ENCODE measurements at places on chromosomes 2 and 18. TPM values are rescaled to one million over a fixed set of nuclear protein-coding genes. Genes with fewer than 3 reads are reported as not detected.

- no peak for DNase-seq
Measured at GRCh38 chr2:46836295-46837111, 79.1 kb downstream of the MCFD2 start.

DNA sequence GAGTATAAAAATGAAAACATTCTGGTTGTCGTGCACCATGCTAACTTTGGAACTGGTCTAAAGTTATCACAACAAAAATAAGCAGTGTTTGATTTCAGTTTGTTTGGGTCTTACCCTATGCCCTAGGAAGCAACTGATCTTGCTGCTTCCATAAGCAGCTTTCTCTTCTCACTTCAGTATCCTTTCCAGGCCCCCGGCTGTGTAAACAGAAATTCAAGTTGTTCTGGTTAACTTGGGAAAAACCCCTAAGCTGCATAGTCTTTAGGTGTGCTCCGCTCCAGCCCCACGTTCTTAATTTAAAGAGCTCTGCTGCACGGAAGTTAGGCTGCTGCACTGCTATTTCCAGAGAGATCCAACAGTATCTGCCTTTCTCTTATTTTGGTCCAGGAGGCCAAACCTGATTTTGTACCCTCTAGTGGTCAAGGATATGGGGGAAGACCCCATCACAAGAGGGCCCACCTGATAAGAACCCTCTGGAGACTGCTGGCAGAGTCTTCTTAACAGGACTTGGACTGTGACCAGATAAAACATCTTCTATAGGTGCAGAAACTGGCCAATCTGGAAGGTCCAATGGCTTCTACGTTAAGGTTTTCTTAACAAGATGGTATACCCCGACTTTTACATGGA is 69.1 kb downstream of the FEZ2 start:
- no peak for DNase-seq

Gene ALK
- total RNA-seq, result not detected

Gene RND3
- total RNA-seq, result 217 TPM

Gene ZC3H8
- total RNA-seq, result 11.5 TPM

GRCh38 chr2:162934191-162934590 is 95.6 kb upstream of the KCNH7 start:
- DNase-seq, result no peak

- DNase-seq, result no peak
Measured at GRCh38 chr18:79384151-79384807, 11.5 kb upstream of the NFATC1 start.

Gene PLEKHA3
- 4.7 TPM for total RNA-seq

GRCh38 chr18:42274488-42275137 is 319.6 kb downstream of the PIK3C3 start:
- DNase-seq, result peak; percentile 17

GRCh38 chr2:187084524-187084923 is 235.6 kb upstream of the ZSWIM2 start:
- no peak for DNase-seq

- DNase-seq, result no peak
Measured at GRCh38 chr2:24948506-24948905, 23.2 kb downstream of the DNAJC27 start.

Gene CRYGD
- not detected for total RNA-seq

DNA sequence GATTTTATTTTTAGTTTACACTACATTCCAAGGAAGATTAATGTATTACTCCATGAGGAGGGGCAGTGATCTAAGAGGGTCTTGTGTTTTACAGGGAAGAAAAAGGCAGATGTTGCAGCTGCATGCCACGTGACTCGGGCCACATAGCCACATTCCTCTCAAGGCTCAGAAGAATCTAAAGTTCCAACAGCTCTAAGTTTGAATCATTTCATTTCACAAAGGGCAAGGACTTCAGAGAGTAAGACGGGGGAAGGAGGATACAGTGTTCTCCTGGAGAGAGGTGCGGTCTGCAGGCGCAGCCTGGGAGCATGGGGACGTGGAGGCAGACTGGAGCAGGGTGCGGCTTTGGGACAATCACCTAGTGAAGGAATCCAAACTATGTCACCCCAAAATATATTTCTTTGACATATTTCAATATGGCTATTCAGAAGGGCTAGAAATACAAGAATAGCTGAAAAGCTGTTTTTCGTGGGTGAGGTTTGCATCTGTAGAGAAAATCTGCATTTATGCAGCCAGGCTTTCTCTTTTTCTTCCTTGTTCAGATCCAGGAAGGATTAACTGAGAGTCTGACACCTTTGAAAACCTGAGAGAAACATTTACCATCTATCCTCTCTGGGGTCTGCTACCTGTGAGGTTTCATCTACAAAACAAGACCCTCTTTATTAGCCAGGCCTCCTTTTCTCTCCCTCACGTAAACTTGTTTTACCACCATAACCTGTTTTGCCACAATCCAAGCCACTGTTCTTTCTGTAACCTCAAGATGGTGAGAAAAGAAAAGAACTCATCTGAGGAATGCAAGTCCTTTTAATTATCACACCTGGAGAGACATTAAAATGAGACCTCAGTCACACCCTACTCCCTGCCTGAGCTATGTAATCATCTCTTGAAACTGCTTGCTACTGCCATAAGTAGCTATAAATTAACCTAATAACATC is 165.1 kb upstream of the NDUFV2 start:
- peak; percentile 65 for DNase-seq

GRCh38 chr2:112812318-112813267 is 24.0 kb downstream of the IL1B start:
- peak; percentile 63 for DNase-seq

DNA sequence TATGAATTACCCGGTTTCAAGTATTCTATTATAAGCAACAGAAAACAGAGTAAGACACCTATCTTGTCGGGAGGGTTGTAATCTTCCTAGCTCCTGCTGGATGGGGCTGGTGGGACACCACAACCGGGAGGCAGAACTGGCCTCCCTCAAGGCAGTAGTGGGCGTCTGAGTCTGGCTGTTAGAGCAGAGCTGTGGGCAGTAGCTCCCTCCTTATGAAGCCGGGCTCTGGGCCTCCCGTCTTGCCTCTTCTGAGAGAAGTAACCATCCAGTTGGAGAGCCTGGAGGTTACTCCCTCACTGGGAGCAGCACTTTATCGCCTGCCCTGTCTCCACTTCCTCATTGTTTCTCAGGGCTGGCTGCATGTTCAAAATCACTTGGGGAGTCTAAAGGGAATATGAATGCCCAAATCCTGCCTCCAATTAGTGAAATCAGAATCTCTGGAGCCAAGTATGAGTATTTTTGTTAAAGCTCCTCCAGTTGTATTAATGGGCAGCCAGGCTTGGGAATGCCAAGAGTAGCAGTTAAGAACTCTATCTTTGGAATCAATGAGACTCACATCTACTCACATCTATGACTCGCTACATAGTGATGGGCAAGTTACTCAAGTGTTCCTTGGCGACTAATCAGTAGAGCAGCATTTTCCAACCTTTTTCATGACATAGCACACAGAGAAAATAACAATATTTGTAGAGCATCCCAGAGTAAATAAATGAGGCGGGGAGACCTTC is 27.3 kb upstream of the NRP2 start:
- peak; percentile 86 for DNase-seq

GRCh38 chr2:16312771-16313170 is 352.9 kb downstream of the CYRIA start:
- DNase-seq, result no peak

DNA sequence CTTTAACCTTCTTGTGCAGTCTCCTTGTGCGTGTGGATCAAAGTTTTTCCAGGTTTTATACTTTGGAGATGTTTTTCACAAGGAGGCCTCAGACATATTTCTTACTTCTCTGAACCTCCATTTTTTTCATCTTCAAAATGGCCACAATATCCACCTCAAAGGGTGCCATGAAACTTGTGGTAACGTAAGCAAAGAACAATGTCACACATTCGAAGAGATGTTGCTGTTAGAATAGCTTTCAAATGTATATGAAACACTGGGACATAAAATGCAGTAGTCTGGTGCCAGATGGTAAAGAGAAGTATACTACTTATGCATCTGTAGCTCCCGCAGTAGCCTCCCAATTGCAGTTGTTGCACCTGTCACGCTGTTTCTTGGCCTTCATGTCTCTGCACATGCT is 2.6 kb upstream of the KRCC1 start:
- no peak for DNase-seq

Gene SCYGR4
- not detected for total RNA-seq

Gene EPAS1
- total RNA-seq, result 99.8 TPM

DNA sequence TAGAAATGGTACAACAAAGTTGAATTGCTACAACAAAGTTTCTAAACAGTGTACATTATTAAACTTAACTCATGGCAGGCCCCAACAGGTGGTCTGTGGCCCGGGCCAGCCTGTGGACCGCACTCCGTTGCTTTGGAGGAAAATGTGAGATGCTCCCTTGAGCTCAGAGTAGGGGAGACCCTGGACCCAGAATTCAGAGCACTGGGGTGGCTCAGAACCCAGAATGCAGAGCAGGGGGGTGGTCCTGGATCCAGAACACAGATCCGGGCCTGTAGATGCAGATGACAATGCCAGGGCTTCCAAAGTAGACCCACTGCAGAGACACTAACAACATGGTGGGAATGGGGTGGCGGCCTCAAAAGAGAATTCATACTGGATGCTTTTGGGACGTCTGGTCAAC is 311.0 kb downstream of the NDUFA10 start:
- DNase-seq, result no peak

DNA sequence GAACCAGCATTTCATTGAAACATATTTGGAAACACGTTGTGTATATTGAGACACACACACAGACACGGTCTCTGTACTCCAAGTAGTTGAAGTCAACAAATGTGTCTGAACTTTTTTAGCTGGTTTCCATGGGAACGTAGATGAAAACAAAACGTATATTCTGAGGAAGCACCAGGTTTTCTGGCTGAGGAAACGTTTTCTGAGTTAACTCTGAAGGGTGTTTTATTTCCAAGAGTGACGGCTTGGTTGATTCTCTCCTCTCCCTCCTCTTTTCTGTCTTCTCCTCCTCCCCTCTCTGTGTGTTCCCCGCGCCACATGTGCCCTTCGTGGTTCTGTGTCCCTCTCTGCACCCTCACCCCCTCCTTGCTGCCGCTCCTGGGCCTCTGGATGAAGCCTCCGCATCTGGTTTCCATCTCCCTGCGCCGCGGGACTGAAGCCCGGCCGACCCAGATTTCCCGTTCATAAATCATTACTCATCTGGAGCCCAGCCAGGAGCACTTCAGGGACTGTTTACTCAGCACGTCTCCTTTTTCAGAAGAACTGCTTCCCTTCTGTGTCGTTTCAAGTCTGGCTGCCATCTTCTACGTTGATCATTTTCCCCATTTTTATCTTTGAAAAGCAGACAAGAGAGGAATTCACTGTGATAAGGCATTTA is 122.7 kb downstream of the COL6A3 start:
- peak; percentile 94 for DNase-seq

Gene CCDC102B
- 1.6 TPM for total RNA-seq

- no peak for DNase-seq
Measured at GRCh38 chr2:177058747-177059146, 153.8 kb upstream of the HNRNPA3 start.

Gene CABYR
- total RNA-seq, result 0.90 TPM

DNA sequence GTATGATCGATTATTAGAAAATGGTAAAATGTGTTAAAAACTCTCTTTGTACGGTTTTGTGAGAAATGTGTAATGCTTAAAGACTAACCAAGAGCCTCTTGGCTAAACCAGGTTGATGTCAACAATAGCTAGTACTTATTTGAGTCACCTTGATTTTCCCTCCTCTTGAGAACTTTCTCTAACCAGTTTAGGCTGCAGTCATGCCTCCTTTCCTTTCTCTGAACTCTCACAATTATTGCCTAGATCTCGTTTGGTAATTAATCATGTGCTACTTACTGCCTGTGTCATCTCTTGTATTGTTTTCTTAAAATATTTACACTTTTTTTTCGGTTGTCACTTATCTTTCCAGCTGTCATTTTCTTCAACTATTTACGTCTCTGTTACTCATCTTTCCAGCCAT is 1.1 kb upstream of the EPC2 start:
- DNase-seq, result no peak

GRCh38 chr2:178628605-178629004 is 148.3 kb downstream of the PLEKHA3 start:
- DNase-seq, result no peak

DNA sequence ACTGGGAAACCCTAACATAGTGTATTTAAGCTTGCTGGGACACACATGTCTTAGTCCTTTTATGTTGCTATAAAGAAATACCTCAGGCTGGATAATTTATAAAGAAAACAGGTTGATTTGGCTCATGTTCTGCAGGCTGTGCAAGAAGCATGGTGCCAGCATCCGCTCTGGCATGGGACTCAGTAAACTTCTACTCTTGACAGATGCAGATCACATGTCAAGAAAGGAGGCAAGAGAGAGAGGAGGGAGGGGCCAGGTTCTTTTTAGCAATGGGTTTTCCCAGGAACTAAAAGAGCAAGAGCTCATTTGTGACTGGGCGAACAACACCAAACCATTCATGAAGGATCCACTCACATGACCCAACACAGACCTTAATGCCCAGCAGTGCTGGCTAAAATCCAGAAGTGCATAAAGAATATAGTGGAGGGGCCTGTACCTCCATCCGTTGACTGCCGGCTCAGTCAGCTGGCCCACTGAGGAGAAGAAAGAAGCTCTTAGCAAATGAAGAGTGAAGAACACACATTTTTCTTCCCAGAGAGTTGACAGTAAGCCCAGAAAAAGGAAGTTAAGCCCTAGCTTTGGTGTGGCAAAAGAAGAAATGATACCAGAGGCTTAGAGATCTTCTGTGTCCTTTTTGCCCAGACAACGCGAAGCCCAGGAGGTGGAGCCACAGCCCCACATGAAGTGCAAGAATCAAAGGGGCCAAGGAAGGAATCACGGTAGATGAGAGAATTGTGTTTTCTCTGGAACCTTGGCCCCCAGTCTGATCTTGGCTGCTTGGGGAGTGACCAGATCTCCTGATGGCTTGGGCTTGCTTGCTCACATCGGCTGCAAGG is 183.5 kb upstream of the FAM98A start:
- DNase-seq, result no peak

DNA sequence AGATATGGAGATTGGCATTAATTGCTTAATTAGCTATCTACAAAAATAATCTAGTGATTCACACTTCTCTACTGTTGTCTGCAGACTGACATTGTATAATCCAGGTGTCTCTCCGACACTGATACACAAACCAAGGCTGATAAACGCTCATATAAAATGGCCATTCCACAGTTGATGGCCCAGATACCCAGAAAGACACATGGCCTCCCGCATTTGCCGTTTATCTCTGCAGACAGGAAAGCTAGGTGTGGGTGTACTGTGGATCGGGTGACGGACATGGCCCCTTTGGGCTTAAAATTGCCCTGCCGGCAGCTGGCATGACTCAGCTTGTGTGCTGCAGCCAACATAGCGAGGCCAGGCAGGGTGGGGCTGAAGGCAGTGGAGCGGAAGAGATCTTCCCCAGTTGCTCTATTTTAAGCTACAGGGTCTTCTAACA is 18.5 kb downstream of the PMAIP1 start:
- peak; percentile 81 for DNase-seq

- DNase-seq, result peak; percentile 8
Measured at GRCh38 chr2:52597346-52597745, 1170.3 kb upstream of the CHAC2 start.

Gene PRKAG3
- total RNA-seq, result not detected

DNA sequence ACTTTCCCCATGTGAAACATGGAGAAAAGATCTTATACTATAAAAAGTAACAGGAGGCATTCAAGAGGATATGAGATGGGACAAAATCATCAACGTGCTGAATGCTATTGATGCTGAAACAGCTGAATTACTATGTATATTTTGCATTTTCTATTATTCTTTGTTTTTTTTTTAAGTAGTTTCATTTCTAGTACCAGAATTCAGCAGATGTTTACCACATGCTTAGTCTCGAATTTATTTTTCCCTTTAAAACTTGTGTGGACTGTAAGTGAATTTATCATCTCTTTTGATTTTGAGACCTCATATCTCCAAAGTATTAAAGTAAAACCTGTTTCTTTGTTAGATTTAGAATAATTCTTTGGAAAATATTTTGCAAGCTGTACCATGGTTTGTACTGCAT is 205.8 kb downstream of the PTPRM start:
- no peak for DNase-seq

GRCh38 chr18:32243358-32243757 is 53.5 kb downstream of the MEP1B start:
- no peak for DNase-seq
